ENCODE measurements at places on chromosomes 11 and 22. TPM values are rescaled to one million over a fixed set of nuclear protein-coding genes. Genes with fewer than 3 reads are reported as not detected.

DNA sequence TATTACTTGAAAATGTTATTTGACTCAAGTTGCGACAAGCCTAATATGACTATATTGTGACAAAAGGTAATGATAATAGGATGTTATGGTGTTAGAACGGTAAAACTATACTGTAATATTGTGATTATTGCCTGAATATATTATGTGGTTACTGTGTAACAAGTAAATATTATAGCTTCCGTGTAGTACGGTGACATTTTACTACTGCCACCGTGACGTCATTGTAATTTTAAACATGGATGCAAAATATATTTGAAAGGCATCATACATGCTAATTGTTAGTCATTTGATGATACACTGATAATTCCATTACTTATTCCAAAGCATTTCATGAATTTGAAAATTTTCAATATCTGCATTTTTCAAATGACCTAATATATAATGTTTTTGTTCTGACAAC lies 2.5 kb downstream of the ELP4 start:
- no peak for DNase-seq

GRCh38 chr11:72008728-72009127 lies 10.0 kb downstream of the IL18BP start:
- no peak for DNase-seq

DNA sequence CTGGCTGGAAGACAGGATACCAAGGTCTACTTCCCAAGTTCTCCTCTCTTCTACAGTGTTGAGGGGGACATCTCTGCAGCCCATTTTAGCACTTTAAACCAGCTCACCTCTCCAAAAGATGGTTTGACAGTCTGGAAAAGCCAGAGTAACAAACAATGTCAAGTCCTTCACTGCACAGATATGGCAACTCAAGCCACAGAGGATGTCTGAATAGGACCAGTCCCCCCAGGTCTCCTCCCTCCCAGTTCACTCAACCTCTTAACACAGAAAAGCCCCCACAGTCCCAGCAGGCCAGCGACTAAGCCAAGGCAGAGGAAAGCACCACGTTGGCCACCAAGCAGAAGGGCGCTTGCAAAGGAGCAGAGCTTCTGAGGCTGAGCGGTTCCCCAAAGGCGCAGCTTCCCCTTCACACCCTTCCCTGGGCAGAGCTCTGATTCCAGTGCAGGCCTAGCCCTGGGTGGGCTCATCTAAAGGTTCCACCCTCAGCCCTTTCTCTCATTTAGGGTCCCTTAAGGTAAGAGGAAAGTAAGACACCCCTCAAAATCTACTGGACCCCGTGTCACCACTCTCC lies 62.7 kb downstream of the PAK1 start:
- no peak for DNase-seq

- no peak for DNase-seq
These were observed 64.7 kb downstream of the MTMR3 start for GRCh38 chr22:29947410-29948384.

DNA sequence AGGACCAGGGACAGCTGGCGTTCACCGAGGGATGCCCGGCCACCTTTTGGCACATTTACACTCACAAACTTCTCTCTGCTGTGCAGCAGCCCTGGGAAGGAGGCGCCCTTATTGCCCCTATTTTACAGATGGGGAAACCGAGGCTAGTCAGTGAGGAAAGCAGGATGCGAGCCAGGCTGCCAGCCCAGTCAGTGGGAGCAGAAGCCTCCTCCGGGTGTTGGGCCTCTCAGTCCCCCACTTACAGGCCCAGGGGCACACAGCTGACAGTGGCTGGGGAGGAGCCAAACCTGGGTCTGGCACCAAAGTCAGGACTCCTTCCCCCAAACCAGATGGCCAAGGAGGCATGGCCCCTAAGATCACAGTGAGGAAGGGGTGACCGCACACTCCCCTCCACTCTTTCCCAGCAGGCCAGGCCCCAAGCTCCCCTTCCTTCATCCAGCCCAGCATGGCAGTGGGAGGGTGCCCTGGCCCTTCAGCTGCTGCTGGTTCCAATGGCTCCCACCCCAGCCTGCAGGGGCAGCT lies 121.4 kb upstream of the ANO1 start:
- no peak for DNase-seq

DNA sequence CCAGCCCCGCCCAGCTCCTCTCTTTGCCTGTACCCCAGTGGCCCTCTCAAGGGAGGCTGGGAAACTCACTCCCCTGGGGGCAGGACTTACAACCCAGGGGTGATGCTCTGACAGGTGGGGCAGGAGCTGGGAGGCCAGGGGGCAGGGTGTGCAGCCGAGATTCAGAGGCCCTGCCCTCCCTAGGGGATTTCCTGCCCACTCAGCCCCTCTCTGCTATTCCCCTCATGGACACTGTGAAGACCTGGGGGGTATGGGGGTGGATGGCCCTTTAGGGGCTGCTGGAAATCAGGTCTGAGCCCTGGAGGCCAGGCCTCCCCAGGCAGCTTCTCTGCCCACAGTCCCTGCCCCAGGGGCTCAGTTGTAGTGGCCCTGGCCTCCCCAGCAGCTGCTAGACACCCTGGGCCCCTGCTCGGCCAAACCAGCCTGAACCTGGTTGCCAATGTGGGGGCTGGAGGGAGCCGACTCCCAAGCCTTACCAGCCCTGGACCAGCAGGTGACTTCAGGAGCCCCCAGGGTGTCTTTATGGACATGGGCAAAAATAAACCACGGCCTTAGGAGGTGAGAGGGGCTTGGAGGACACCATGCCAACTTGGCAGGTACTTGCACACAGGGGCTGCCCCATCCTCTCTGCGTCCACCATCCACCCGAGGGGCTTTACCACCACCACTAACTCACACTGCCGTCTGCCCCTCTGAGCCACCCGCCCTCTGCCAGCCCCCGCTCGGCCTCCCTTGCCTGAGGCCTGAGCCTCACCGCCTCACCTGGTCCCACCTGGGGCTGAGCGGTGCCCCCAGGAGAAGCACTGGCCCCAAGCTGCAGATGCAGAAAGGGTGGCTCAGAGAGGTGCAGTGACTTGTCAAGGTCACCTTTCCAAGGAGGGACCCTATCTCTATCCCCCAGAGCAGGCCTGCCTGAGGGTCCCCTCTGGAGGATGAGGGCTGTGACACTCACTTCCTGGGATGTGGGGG lies 2.8 kb upstream of the PHLDA2 start:
- no peak for DNase-seq

DNA sequence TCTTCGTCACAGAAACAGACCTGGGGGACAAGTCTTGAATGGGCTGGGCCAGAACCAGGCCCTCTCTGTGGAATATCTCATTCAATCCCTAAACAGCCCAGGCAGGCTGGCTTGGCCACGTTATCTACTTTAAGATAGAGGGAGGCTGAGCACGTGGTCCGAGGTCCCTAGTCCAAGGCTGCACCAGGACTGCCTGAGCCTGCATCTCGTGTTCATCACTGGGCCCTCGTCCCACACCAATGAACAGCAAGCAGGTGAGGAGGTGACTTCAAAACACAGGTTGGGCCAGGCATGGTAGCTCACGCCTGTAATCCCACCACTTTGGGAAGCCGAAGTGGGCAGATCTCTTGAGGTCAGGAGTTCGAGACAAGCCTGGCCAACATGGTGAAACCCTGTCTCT lies 20.3 kb upstream of the FGF3 start:
- DNase-seq: no peak

DNA sequence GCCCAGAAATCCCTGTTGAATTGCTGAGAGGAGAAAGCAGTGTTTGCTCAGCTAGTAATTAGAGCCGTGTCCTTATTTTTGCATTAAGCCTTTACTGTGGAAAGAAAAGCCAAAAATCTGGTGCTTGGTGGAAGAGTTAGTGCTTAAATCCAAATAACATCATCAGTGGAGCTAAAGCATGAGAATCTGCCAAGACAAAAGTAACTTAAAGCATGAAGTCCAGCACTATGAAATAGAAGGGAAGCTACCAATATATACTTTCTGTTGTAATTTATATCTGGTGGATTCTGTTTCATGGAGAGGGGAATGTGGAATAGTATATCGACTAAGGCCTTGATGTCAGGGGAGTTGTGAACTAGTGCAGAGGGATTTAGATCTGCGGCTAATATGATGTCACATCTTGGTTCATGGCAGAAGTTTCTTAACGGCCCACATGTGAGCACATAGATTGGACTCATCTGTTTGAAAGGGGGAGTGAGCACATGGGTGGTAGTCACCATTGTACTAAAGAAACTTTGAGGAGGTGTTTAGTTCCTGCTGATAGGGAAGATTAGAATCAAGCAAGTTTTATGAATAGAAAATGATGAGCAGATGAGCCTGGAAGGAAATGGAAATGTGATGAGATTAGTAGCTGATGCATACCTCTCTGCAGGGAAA lies 224.4 kb upstream of the MTNR1B start:
- DNase-seq: no peak

DNA sequence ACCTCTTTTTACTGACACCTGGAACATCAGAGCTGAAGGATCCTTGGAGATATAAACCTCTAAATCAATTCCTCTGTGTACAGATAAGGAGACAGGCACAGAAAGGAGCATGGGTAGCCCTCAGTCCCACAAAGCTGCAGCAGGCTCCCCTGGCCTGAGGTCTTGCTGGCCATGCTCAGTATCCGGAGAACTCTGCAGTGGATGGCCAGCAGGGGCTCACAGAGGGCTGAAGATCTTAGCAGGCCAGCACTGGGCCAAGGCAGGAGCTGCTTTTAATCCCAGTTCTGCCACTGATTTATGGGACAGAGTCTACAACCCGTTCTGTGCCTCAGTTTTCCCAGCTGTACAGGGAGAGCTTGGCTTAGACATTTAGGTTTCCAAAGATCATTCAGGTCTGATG lies 52.6 kb upstream of the LRRC32 start:
- no peak for DNase-seq

- no peak for DNase-seq
These were observed 46.9 kb downstream of the C22orf31 start for GRCh38 chr22:29014773-29015172.

DNA sequence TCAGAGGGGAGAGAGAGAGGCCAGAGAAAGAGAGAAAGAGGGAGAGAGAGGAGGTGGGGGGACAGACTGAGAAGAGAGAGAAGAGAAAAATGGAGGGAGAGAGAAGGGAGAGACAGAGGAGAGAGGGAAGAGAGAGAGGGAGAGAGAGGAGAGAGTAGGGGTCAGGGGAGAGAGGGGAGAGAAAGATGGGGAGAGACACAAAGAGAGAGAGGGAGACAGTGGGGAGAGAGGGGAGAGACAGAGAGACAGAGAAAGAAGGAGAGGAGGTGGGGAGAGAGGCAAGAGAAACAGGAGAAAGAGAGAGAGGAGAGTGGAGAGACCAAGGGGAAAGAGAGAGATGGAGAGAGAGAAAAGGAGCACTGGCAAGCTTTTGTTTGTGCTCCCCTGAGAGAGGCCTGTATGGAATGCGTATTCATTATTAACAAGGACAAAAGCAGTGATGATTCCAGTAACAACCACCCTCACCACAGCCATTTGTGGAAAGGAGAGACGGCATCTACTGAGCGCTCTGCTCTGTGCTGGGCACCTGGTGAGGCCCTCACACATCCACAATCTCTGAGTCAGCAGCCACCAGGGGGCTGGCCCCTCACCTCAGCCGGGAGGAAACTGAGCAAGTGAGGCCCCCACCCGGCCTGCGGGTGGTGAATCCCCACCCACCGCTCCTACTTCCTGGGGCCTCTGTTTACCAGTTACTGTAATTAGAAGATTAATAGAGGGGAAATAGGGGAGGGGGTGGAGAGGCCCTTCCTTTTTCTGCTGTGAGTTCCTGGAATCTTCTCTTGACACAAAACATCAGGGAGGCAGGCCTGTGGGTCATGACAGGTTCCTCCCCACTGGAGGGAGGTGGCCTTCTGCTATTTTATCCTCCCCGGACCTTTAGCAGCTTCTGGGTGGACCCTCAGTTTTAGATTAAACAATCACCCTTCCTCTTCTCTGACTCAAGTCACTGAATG lies 14.6 kb upstream of the MIAT start:
- no peak for DNase-seq

- DNase-seq: no peak
These were observed 10.5 kb downstream of the C11orf86 start for GRCh38 chr11:66985508-66986177.

DNA sequence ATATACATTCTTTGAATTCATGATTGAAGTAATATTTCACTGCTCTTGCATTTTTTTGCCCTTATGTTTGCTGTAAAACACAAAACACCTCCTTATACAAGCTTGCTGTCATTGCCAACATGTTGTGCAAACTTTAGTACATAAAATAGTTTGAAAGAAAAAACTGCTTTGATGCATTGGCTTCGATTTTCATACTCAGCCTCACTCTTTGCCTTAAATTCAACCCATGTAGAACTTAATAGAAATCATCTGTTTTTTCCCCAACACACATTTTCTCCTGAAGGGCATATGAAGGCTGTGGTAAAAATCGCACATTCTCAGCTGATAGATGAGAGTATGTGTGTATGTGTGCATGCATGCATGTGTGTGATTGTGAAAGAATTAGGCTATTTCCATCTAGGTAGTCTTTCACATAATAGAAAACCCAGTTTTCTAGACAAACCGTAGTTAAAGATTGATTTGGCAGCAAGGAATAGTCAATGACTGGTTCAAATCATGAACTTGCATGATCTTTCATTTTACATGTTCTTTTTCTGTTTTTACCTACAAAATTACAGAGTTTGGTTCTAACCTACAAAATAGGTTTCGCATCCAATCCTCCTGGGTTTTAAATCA lies 72.8 kb upstream of the MTMR2 start:
- no peak for DNase-seq

- DNase-seq: no peak
These were observed 19.2 kb downstream of the THAP12 start for GRCh38 chr11:76361776-76362175.

DNA sequence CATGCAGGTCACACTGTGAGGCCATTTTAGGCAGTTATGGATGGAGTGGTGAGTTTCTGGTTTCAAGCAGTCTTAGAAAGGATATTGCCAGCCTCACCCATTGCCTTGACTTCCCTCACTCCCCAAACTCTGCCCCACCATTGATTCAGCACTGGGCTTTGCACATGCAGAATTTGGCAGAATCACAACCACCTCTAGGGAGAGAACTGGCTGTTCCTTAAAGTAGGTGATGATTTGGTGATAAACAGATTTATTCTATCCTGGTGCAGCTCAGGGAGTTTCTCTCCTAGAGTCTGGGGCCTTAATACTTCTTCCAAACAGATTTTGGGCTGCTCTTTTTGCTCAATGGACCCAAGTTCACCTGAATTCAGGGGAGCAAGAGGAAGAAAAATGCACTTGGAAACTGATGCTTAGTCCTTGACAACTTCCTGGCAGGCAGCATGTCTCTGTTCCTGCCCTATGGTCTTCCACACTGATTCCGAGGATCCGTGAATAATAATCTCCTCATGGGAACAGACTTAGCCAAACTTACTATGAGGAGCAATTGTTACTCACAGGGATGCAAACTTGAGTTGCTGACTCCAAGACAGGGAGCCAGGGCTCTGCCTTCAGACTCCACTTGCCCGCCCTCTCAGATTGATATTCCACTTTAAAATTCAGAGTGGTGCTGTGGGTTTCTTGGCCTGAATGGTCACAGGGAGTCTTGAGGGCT lies 129.7 kb upstream of the PARVA start:
- DNase-seq: no peak

- no peak for DNase-seq
These were observed 131.7 kb downstream of the TBC1D22A start for GRCh38 chr22:46894081-46894671.

DYNC2H1 gene
- 8.9 TPM for total RNA-seq

OR4X1 gene
- not detected for total RNA-seq

NXPE4 gene
- not detected for total RNA-seq

MOGAT2 gene
- total RNA-seq: 1.2 TPM

CD248 gene
- 31.9 TPM for total RNA-seq

PDHX gene
- 46.0 TPM for total RNA-seq

DRICH1 gene
- total RNA-seq: 0.43 TPM

UPK3A gene
- 0.62 TPM for total RNA-seq

Data from type B pancreatic cell (in vitro differentiated cells).